NCI-H69 (cell line): ENCODE measurements at places on chromosomes 13 and 19.

GRCh38 chr19:52453324-52454094, at the start of gene ZNF578:
TSS of gene ZNF578 (plus strand) at chr19:52453553. CDS start at chr19:52501846, 48,293 bp downstream.
- no peak for DNase-seq

DNA sequence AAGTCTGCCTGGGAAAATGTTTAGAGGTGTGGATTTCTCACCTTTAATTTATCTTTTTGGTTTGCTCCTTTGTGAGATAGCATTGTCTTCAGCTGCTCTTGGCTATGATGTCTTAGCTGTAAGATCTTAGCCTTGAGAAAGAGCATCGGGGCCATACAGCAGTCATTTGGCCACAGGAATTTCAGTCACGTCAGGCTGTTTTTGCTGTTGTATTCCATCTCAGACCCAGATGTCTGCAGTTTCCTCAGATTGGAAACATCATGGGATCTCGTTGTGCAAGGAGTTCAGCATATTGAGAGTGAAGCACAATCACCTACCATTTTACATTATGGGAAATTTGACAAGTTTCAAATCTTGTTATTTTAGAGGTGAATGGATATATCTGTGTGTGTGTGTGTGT, 89.3 kb upstream of the C1QTNF9B start:
- DNase-seq = no peak

- no peak for DNase-seq
These were observed 122.7 kb downstream of the TBC1D4 start for GRCh38 chr13:75359266-75359665.

- DNase-seq = no peak
These were observed 904.3 kb downstream of the DIAPH3 start for GRCh38 chr13:59259165-59260000.

- no peak for DNase-seq
These were observed 376.1 kb downstream of the DLEU7 start for GRCh38 chr13:50467156-50468110.

DNA sequence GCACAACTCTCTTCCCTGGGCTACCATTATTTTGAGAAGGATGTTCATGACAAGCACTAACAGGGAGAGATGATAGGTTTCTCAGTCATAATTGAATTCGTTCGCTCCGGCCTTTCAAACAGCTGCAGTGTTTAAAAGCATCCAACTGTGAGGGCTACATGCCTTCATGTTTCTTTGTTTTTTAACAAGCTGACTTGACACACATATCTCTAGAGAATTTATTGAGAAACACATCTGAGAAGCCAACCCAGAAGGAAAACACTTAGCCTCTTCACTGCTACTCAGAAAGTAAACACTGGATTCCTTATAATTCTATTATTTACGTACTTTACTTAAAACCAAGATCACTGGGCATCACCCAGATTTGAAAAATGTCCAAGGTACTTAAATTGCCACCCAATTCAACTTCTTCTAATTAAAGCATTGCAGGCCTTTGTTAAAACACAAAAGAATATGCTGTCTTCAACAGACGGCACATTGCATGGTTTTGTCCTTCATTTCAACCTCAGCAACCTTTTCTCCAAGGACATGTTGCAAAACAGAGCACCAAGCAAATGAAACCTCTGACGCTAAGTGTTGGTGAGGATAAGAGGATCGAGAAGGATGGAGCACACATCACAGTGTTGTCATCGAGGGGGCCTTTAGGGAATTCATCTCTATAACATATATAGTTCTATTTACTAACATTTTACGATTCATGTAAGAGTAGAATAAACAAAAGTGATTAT, 75.8 kb downstream of the TBC1D4 start:
- DNase-seq = peak; percentile 78

DNA sequence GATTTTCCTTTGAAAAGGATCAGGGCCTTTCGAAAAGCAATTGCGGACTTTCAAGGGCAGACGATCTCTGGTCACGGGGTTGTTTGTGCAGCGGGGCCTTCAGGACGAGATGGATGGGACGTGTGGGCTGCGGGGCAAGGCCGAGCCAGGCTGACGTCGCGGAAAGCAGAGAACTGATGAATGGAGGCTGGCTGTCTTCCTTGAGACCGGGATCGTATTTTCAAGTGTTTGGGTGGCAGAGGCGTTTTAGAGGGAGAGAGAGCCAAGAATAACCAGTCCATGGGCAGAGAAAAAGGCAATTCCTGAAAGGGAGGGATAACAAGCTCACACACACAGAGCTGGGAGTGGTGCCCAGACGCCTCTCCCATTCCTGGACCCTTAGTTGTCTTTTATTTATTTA, 138.9 kb upstream of the USP29 start:
- no peak for DNase-seq

- peak; percentile 97 for DNase-seq
These were observed 127.1 kb upstream of the SPACA7 start for GRCh38 chr13:112248862-112249592.

GRCh38 chr19:55651236-55651635, 3.2 kb downstream of the CCDC106 start:
- no peak for DNase-seq

DNA sequence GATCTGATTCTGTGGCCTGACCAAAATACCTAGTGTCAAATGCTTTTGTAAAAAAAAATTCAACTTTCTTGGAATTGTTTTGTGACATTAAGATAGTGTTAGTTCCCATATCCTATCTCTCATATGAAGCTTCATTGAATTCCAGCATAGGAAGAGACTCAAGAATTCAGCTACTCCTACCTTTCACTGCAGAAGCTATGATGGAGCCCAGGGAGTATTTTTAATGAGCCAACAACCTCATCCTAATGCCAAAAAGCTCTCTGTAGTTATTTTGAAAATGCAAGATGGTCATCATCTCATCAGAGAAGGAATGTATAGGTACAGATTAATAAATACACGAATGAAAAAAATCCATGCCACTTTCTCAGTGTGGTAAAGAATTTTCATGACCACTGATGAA, 431.2 kb upstream of the SGCG start:
- DNase-seq = no peak

GRCh38 chr13:78601124-78601873, 2.1 kb downstream of the POU4F1 start:
- no peak for DNase-seq

DNA sequence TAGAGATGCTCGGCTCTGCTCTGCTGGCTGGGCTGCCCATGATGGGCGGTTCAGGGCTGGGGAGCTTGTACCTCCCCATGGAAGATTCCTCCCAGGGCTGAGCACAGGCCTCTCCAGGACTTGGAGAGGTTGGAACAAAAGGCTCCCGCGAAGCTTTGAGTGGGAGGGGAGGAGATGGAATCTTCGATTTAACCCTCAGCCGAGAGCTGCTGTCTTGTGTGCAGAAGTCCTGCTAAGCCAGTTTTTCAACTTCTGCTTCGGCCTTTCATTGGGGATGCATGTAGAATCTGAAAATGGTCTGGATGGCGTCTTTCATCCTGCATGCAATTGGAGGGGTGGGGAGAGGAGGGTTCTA, 163.3 kb downstream of the KDM4B start:
- DNase-seq = no peak

DNA sequence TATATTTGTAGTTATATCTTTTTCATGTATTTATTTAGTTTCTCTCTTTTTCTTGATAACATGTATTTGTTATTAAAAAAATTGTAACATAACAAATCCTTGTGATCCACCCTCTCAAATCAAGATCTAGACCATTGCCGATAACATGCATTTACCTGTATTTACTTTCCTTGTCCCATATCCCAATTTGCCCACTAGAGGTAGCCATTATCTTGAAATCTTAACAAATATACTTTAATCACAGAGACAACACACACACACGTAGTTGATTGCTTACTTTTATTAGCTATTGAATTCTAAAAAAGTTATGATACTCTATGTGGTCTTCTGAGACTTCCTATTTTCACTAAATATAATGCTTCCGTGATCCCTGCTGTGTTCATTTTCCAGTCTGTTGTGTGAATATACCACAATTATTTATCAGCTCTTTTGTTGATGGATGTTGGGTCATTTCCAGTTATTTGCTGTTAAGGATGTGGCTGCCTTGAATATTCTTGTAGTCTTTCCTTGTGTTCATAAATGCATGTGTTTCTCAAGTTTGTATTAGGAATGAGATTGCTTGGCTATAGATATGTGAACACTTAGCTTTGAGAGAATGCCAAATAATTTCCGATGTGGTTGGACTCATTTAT, 31.3 kb upstream of the ZMYM2 start:
- peak; percentile 43 for DNase-seq

GRCh38 chr13:51861723-51862300, at the start of gene CCDC70:
TSS of gene CCDC70 (plus strand) at chr13:51861969. CDS start at chr13:51865412, 3,443 bp downstream.
- no peak for DNase-seq

GRCh38 chr13:40476175-40476958, 190.1 kb downstream of the FOXO1 start:
- DNase-seq = no peak

- DNase-seq = peak; percentile 97
These were observed 351.4 kb downstream of the KCNRG start for GRCh38 chr13:50366488-50367174.

- no peak for DNase-seq
These were observed 12.3 kb upstream of the GNG8 start for GRCh38 chr19:46648060-46648960.

DNA sequence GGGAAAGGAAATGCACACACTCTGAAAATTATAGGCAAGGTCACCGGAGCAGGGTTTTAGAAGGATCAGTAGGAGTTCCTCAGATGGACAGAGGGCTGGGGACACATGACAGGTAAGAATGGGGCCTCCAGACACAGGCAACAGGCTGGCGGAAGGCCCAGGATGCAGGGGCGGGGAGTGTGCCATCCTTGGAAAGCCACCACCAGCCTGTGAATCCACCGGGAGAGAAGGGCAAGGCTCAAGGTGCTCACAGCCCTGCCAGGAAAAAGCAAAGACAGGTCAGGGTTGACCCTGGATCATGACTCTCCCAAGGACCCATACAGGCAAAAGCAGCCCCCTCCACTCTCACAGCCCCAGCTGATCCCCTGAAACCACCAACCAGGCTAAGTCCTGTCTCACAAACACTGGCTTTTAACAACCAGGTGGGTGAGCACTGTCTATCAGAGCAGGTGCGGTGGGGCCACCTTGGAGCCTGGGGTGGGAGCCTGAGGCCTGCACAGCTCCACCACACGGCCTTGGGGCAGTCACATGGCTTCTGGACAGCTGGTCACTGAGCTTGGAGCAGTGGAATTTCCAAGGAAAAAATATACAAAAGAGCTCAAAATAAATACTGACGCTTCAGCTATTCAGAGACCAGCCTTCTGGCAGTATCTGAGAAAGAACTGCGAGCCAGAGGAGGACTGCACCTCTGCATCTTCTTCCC, 35.2 kb upstream of the ISYNA1 start:
- no peak for DNase-seq

DNA sequence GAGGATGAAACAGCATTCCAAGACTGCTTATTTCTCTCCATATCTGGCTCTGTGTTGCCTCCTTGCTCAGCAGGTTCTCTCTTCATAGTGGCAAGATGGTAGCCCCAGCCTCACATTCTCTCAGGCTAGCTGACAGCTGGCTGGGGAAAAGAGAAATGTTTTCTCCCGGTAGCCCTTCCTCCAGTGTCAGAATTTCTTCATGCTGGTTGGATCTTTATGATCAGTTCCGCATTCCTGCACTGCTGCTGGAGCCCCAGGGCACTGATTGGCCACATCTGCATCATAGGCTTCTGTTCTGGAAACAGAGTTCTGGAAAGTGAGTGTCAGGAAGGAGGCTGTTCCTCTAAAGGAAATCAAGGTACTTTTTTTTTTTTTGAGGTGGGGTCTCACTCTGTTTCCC, 24.6 kb downstream of the POP4 start:
- DNase-seq = no peak
